ENCODE measurements at places on chromosomes 1 and 21.
A peak's percentile ranks its signal among the peaks of the same experiment; 100 is the strongest.

DNA sequence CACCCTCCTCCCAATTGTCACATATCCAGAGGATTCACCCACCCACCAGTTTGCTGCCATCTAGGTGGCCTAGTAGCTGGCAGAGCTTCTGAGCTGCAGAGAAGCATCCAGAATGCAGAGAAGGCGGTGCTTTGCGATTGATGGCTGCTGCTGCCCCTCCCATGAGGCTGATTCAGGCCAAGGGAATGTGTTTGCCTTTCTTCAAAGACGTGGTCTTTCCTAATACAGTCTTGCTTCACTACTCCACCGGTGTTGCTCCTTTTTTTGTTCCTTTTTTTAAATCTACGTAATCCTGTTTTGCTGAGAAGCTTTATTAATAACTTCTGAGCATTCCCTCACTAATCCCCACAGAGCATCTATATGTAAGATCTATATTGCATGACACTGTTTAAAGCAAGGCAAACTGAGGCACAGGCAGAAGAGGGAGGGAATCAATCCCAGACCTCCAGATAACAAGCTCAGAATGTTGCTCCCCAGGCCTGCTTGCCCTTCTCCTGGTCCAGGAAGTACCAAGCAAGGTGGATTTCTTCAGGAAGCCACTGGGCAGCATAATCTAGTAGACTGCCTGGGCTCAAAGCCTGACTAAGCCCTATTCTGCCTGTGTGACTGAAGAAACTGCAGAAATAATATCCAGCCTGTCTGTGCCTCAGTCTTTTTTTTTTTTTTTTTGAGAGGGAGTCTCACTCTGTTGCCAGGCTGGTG, 275.5 kb upstream of the FMN2 start:
- peak; percentile 42 for DNase-seq

- DNase-seq = no peak
These were observed 12.6 kb upstream of the PLA2G2C start for GRCh38 chr1:20198918-20199317.

DNA sequence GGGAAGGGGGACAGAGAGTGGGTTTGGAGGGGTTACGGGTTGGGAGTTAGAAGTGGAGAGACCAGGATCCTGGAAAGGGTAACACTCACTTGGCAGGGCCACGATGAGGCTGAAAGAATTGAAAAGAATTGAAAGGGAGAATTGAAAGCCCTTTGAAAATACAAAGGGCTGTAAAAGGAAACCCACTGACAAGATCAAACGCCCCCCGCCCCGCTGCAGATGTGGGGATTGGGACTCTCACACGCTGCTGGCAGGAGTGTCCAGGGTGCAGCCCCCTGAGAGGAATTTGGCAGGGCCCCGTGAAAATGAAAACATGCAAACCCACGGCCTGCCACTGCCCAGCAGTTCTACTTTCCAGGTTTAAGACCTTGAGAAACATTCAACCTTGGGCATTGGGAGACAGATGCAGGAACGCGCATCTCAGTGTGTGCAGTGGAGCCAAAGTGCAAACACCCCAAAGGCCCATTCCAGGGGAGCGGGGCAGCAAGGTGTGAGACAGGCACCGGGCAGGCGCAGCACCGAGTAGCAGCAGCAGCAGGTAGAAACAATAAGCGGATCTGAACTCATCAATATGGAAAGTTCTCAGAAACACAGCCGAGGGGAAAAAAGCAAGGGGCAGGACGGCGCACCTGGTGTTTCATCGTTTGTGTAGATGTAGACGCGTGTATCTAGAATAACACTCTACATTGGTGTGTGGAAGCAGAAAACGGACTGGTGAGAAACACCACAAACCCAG, 8.3 kb upstream of the TNFRSF1B start:
- DNase-seq = no peak

GRCh38 chr1:190935925-190936324, 458.3 kb upstream of the BRINP3 start:
- no peak for DNase-seq

- no peak for DNase-seq
These were observed 16.4 kb downstream of the TCEANC2 start for GRCh38 chr1:54069791-54070170.

GRCh38 chr1:193448682-193449461, 262.5 kb upstream of the B3GALT2 start:
- DNase-seq = no peak

- peak; percentile 74 for DNase-seq
These were observed 347.5 kb downstream of the SMYD3 start for GRCh38 chr1:246159279-246160227.

- DNase-seq = no peak
These were observed 178.7 kb upstream of the RUNX1 start for GRCh38 chr21:35227786-35228185.

DNA sequence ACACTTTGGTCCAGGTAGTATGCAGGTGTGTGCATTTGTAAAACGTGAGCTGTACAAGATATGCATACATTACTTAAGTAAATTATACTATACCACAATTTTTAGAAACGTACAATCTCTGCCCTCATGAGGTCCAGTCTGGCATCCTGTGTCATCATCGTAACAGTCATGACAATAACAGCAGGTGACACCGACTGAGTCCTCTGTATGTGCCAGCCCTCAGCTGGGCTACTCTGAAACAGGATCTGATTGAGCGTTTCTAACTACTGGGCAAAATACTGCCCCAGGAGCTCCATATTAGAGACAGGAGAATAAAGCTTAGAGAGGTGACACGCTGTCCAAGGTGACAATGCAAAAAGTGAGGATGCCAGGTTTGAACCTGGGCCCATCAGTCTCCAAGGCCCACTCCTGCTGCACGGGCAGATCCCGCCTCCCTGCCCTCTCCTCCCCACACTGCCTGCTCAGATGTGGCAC, 47.2 kb upstream of the ECE1 start:
- DNase-seq = no peak

DNA sequence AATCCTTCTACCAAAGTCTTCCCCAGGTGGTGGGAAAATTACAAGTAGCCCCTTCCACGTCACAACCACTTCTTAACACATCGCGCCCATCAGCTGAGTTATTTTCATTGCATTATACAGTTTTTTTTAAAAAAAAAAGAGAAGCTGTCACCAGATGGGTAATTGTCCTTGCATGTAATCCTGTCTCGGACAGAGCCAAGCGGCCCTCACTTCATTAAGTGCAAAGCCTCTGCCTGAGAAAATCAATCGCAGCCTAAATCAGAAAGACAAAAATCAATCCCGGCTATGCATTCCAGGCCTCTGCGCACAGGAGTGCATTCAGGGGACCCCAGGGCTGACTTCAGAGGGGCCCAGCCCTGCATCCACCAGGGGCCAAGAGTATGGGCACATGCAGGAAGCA, 538.9 kb downstream of the NPHP4 start:
- DNase-seq = no peak

DNA sequence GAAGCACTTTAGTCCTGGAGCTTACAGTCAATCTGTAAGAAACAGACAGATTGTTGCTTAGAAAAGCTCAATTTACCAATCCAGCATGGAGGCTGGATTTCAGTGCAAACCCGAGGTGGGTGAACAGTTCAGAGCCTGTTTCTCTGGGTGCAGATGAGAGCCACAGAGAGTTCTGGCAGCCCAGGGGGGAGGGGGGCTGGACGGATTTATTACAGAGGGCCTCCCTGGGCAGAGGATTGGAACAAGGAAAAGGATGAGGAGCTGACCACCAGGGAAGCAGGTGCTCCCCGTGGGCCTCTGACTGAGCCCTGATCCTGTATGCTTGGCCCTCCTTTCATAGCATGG, 38.0 kb upstream of the EPS8L3 start:
- no peak for DNase-seq

DNA sequence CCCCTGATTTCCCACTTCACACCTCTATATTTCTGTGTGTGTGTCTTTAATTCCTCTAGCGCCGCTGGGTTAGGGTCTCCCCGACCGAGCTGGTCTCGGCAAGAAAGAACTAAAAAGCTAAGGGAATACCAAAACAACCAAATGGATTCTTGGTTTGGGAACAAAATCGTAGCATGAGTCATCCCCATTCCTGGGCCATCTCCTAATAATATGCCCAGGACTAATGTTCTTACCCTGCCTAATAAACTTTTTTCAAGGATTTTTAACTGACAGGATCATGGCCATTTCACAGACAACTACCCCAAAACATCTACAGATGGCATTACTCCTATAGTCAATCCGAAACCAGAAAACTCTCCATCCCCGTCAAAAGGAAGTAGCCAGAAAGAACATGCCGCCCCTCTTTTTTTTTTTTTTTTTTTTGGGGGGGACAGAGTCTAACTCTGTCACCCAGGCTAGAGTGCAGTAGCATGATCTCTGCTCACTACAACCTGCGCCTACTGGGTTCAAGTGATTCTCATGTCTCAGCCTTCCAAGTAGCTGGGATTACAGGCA, 4.1 kb upstream of the HPDL start:
- no peak for DNase-seq

GRCh38 chr1:109642626-109643025, 13.3 kb upstream of the GSTM4 start:
- DNase-seq = no peak

- DNase-seq = no peak
These were observed 143.0 kb downstream of the URB2 start for GRCh38 chr1:229769006-229769405.

GRCh38 chr21:44392916-44393315, 39.5 kb downstream of the TRPM2 start:
- DNase-seq = no peak

DNA sequence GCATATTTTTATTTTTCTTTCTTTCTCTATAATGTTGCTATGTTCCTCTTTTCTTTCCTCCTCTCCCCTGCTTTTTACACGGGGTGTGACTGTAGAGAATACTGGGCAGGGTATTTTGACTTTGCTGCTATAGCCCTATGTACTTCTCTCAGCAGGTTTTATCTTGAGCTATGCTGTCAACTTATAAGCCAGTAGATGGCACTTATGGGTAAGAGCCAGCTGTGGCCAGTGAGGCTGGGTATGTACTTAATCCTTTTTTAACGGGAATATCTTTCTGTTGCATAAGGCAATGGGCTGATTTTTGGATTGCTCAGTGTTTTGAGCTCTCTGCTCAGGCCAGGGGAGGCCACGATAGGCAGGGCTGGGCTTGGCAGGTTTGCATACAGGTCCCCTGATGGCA, 99.0 kb downstream of the KCNK2 start:
- DNase-seq = no peak

DNA sequence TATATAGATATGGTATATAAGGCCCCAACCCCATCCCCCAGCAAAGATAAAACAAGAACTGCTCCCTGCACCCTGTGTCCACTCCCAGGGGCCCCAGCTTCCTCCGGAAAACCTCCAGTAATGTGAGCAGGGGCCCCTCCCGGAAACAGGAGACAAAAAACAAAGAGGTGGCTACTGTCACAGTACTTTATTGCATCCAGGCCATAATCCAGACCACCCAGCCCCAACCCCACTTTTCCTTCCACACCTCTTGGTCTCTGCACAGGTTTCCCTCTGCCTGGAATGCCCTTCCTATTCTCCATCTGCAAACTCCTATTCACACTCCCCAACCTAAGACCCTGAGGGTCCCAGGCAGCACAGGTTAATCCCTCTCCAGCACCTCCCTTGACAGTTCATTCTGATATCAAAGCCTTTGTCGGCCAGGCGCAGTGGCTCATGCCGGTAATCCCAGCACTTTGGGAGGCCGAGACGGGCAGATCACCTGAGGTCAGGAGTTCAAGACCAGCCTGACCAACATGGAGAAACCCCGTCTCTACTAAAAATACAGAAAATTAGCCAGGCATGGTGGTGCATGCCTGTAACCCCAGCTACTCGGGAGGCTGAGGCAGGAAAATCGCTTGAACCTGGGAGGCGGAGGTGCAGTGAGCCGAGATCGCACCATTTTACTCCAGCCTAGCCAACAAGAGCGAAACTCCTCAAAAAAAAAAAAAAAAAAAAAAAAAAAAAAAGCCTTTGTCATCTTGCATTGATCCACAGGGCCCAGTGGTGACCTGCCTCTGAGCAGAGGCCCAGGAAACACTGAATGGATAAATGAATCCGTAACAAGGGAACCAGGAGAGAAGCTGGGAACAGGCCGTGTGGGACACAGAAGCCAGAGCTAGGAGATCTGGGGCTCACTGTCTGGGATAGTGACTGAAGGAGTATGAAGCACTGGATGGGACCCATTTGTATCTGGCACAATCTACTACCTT, 2.3 kb upstream of the AUNIP start:
- no peak for DNase-seq

GRCh38 chr1:22978299-22978698, 5.6 kb upstream of the LACTBL1 start:
- DNase-seq = peak; percentile 18

DNA sequence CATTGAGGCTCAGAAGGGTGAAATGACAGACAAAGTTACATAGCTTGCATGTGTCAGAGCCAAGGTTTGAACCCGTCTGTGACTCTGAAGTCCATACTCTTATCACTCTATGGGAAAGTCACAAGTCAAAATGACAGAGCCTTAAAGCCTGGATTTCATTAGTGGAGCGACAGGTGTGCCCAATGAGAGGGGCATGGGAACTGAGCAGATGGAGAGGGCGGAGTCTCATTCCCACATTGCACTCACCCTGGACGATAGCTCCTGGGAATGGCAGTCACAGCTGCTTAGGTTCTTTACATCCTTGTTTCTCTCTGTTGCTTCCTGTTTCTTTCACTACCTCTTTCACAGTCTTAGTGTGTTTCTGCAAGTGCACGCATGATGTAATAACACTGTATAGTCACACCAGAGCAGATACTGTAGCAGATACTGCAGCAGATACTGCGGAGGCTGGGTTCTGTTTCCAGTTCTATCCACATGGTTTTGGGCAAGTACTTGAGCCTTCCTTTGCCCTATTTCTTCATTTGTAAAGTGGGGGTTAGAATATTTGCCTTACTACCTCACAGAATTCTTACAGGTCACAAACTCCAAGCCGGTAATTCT, 127.2 kb downstream of the ZSCAN20 start:
- no peak for DNase-seq

DNA sequence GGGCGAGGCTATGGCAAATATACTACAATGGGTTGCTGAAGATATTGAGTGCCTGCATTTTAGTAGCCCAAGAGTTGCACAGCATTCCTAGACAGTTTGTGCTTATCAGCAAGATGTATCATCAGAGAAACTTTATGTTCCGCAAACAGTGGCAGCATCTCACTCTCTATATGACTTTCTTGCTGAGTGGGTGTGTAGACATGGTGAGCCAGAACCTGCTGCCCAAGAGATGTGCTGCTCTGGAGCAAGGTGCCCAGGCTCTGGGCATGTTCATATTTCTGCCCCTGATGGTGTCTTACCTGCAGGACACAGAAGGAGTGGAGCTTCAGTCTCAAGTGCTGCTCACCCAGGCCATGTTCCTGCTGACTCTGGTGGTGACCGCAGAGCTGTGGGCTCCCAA, 8.2 kb upstream of the RGSL1 start:
- no peak for DNase-seq

GRCh38 chr1:67821263-67821662, 12.0 kb downstream of the GNG12 start:
- DNase-seq = no peak

DNA sequence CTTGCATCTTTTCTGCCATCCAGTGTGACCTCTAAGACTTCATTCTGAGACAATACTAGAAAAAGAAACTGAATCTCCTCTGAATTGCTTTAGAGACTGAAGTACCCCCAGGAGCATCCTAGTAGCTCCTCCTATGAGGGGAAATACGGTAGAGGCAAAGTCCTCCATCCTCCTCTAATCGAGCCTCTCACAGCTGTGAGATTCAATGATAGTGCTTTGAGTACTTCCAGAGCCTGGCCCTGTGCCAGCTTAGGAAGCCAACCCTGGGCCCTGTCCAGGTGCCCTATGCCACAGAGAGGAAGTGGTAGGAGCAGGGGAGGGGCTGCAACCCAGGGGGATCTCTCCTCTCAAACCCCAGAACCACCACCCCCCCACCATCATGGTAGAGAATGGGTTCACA, 10.7 kb downstream of the RORC start:
- DNase-seq = no peak

- DNase-seq = no peak
These were observed 236.8 kb downstream of the PAPPA2 start for GRCh38 chr1:176699821-176700220.
